Naive B cell (primary cell): ENCODE measurements at places on chromosomes 2 and 18. TPM values are rescaled to one million over a fixed set of nuclear protein-coding genes. Genes with fewer than 3 reads are reported as not detected.

- no peaks in the 10 kb centered on the region for H3K27me3 ChIP-seq
- H3K27ac ChIP-seq: no peak overlapping the region
- no peak overlapping the region for H3K4me3 ChIP-seq
- H3K4me1 ChIP-seq: peaks cover 5% of the 10 kb centered on the region
- no peaks in the 10 kb centered on the region for H3K36me3 ChIP-seq
These were observed 87.4 kb downstream of the SLC66A3 start for GRCh38 chr2:11242542-11243174.

HOXD13 gene
- polyA plus RNA-seq: not detected

SKOR2 gene
- polyA plus RNA-seq: not detected

TYMS gene
- polyA plus RNA-seq: not detected

DNA sequence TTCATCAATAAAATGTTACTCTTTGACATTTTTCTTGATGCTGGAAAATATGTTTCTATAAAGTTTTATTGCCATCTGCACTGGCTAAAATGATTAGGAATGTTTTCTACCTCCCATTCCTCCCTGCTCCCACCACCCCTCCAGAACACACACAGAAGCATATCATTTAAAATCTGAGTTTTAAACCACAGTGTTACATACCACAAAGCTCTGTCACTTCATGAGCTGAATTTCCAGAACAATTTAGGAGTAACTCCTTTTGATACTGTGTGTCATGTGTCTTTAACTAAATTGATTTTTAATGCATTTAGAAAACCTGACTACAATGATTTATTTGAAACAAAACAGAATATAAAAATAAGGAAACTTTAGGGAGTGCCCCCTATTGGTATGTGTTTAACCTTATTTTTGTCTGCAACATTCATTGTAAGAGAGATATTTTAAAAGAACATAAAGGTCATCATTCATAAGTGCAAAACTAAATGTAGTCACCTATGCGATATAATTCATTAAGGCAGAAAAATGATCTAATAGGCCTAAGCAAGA, 52.0 kb downstream of the FEZ2 start:
- DNase-seq: no peak
- H3K27ac ChIP-seq: no peak overlapping the region
- H3K4me3 ChIP-seq: no peak overlapping the region
- no peaks in the 10 kb centered on the region for H3K27me3 ChIP-seq
- H3K36me3 ChIP-seq: peaks cover 26% of the 10 kb centered on the region
- H3K4me1 ChIP-seq: no peaks in the 10 kb centered on the region

APLF gene
- polyA plus RNA-seq: 1.7 TPM

DNA sequence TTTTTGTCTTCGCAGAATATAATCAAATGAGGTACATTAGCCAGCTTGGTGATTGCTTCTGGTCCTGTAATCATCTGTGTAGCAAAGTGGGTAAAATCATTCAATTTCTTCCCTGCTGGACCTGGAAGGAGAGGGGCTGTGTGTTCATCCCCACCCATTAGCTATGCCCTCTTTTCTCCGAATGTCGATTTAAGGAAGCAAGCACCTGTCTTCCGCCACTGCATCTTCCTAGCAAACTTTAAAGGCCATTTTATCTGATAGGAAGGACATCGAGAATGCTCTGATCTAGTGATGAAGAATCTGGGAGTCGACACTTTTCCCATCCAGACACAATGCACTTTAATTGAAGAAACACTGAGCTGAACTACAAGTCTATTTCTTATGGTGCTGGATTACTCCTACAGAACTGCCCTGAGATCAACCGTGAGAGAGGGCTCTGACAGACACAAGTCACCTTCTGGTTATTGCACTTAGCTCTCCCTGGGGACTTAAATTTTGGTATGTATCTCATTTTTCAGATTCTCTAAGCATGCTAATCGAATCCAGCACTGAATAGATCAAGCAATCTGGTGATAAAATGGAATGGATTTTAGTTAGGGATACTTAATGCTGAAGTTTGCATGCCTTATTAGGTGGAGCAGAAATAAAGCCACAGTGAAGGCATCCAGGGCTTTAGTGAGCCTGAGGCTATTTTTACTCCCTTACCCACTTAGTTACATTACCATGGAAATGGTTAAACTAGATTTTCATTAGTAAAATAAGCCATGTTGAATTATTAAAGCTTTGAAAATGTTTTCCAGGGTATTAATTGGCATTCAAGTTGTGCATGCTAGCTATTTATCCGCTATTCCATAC, 1.3 kb downstream of the NYAP2 start:
- DNase-seq: no peak
- peaks cover 2% of the 10 kb centered on the region for H3K4me1 ChIP-seq
- H3K4me3 ChIP-seq: no peak overlapping the region
- no peak overlapping the region for H3K27ac ChIP-seq
- H3K36me3 ChIP-seq: no peaks in the 10 kb centered on the region

DNA sequence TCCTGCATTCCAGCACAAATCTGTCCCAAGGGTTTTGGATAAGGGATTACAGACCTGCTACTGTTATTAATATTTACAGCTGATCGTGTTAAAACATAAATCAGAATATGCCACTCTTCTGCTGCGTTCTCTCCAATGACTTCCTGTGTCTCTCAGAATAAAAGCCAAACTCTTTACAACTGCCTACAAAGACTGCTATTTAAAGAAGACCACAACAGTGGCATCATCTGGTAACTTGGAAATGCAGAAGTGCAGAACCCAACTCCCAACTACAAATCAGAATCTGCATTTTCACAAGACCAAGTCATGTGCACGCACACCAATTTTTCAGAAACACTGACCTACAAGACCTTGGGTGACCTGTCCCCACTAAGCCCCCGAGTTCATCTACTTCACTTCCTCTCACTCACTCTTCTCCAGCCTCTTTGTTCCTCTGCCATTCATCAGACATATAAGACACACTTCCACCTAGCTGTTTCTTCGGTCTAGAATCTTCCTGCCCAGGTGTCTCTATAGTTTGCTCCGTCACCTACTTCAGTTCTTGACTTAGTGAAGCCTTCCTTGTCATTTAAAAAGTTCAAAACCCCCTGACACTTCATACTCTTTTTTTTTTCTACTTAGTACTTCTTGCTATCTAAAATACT, 36.0 kb downstream of the CHN1 start:
- H3K4me3 ChIP-seq: no peak overlapping the region
- no peak for DNase-seq
- no peaks in the 10 kb centered on the region for H3K4me1 ChIP-seq
- no peaks in the 10 kb centered on the region for H3K36me3 ChIP-seq

- H3K4me3 ChIP-seq: no peak overlapping the region
- no peaks in the 10 kb centered on the region for H3K36me3 ChIP-seq
- no peaks in the 10 kb centered on the region for H3K4me1 ChIP-seq
- DNase-seq: no peak
- H3K27ac ChIP-seq: no peak overlapping the region
These were observed 382.7 kb downstream of the HRH4 start for GRCh38 chr18:24843123-24843522.

DNA sequence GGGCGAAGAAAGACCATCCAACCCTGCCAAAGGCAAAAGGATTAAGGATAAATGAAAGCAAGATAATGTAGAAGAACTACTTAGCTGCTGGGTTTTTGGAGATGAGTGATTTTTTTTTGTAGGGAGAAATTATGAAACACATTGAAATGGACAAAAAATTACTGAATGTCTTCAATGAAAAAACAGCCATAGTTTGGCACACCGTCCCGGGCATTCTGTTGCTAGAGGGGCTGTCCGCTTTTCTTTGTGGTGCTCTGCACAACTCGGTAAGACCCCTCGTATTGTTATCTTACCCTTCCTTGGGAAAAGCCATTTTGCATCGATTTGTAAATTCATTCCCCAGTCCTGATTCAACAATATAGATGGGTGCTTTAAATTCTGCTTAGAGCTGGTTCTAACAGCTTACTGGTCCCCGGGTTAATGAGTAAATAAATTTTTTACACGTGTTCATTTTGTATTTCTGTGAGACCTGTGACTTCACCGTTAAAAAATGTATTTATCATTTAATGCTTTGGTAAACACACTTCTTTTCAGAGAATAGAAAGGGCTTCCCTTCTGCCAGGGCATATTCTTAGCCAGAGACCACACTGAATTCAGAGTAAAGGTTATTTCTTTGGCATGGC, 912 bp upstream of the LAPTM4A start:
- H3K4me3 ChIP-seq: no peak overlapping the region
- no peaks in the 10 kb centered on the region for H3K4me1 ChIP-seq
- H3K27me3 ChIP-seq: peaks cover 21% of the 10 kb centered on the region
- H3K36me3 ChIP-seq: no peaks in the 10 kb centered on the region
- H3K27ac ChIP-seq: no peak overlapping the region
- DNase-seq: no peak

GRCh38 chr2:145638675-145639074, 1118.8 kb upstream of the ZEB2 start:
- H3K27ac ChIP-seq: no peak overlapping the region
- no peaks in the 10 kb centered on the region for H3K36me3 ChIP-seq
- H3K4me1 ChIP-seq: peaks cover 35% of the 10 kb centered on the region
- DNase-seq: no peak

DNA sequence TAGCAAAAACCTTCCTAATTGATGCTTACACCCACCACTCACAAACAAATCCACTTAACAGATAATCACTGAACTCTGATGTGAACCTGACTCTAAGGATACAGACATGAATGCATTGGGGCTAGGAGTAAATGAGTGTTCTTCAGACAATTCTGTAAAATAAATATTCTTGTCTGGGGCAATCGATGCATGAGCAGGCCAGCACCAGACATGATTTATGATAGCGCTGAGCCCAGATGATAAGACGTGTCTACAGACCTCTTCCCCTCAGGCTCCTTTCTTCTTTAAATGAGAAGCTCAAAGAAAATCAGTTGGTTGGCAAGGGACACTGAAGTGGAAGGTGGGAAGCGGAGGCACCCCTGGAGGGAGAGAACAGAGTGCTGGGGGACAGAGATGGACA, 27.3 kb upstream of the BIN1 start:
- H3K27ac ChIP-seq: peak overlapping the region; percentile 79
- H3K4me3 ChIP-seq: no peak overlapping the region
- no peak for DNase-seq
- H3K27me3 ChIP-seq: no peaks in the 10 kb centered on the region
- peaks cover 26% of the 10 kb centered on the region for H3K4me1 ChIP-seq
